HEK293T (cell line): ENCODE measurements at places on chromosomes 5 and 9.

DNA sequence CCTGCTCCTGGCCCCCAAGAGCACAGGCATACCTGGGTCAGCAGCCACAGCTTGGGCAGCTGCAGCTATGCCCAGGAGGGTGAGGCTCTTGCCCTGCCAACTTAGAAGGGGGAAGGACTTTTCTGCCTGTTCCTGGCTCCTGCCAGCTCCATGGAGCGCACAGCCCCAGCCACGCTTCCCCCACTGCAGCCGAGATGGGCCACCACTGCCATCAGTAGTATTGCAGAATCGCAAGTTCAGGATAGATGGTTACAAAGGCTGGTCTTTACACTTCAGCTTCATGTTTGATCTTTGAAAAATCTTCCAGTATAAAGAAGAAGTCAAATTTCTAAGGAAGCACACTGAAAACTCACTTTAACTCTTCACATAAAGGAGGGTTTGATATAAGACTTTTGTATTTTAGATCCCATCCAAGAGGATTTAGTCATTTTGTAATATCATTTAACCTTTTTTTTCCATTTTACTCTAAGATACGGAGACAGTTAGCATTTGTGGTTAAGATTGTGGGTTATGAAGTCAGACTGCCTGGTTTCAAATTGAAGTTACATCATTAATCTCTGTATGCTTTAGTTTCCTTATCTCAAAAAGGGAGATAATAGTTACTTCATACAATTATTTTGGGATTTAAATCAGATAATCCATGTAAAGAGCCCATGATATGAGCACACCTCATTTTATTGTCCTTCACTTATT lies 81.8 kb downstream of the NLN start:
- no peak for DNase-seq

- no peak for DNase-seq
Measured at GRCh38 chr9:88951155-88951542, 40.1 kb upstream of the S1PR3 start.

DNA sequence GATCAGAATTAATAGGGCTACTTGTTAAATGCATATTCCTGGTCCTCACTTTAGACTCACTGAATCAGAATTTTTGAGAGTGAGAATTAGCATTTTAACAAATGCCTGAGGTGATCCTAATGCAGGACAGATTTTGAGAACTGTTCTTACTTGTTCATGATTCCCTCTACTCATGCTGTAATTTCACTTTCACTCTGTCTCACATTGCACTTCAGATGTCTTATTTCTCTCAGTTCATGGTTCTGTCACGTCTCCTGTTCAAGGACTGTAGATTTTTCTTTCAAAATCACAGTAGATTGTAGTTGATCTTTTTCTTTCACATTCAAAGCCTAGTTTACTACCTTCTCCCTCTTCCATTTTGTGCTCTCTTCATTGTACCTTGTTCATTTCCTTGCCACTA lies 54.3 kb downstream of the ADGRV1 start:
- no peak for DNase-seq

DNA sequence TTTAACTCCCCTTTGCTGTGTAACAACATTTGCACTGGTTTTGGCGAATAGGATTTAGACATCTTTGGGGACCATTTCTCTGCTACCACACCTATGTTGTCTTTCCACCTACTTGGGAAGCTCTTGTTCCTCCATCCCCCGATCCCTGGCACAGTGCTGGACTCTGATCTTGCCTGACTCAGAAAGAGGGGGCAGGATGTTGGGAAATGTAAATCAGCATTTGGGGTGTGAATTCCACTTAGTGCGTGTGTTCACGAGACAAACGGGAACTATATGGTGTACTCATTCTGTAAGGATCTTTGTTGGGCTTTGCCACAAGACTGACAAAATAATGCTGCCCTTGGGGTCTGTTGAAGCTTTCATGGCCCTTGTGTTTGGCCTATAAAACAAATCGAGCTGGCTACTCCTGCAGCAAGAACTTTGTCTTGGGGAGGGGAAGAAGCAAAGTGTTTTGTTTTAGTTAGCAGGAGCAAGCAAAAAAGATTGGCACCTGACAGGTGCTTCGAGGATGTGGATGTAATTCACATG lies 18.5 kb downstream of the TMEM268 start:
- DNase-seq, result no peak

DNA sequence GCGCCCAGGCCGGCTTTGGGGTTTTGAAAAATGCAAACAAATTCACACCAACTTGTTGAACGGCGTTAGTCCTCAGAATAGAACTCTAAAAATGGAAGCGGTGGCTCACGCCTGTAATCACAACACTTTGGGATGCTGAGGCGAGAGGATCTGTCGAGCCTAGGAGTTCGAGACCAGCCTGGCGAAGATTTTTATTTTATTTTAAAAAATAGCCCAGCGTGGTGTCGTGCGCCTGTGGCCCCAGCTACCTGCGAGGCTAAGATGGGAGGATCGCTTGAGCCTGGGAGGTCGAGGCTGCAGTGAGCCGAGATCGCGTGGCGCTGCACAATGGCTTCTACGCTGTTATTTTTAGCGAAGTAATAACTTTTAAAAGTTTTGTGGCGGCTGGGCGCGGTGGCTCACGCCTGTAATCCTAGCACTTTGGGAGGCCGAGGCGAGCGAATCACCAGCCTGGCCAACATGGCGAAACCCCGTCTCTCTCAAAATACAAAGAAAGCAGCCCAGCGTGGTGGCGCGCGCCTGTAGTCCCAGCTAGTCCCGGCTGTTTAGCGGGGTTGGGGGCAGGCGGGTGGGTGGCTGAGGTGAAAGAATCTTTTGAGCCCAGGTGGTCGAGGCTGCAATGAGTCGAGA lies 694 bp upstream of the PLIN2 start:
- DNase-seq, result no peak
